Motor neuron (in vitro differentiated cells): ENCODE measurements at places on chromosomes 7 and 10. TPM values are rescaled to one million over a fixed set of nuclear protein-coding genes. Genes with fewer than 3 reads are reported as not detected.

Gene RNLS
- 0.26 TPM in 1 of 2 replicates, not detected in the other for total RNA-seq

Gene OLAH
- 1.2 and 1.5 TPM in 2 replicates for total RNA-seq

Gene DNAH11
- 4.4 and 5.2 TPM in 2 replicates for total RNA-seq

Gene BRAF
- 33.0 and 33.1 TPM in 2 replicates for total RNA-seq

Gene EPDR1
- total RNA-seq, result 1.4 and 1.5 TPM in 2 replicates

Gene C10orf62
- total RNA-seq, result 0.26 TPM in 1 of 2 replicates, not detected in the other

Gene NAPEPLD
- 10.3 and 17.1 TPM in 2 replicates for total RNA-seq

Gene FUOM
- total RNA-seq, result 48.0 and 50.5 TPM in 2 replicates

Gene NEUROG3
- total RNA-seq, result 1.0 TPM in 1 of 2 replicates, not detected in the other

Gene FZD8
- 4.8 and 6.1 TPM in 2 replicates for total RNA-seq

Gene ADO
- total RNA-seq, result 23.8 and 25.5 TPM in 2 replicates

Gene NPSR1
- total RNA-seq, result 2.0 and 3.7 TPM in 2 replicates

Gene NEURL1
- 9.5 and 11.7 TPM in 2 replicates for total RNA-seq

Gene CYP26C1
- 0.07 and 0.22 TPM in 2 replicates for total RNA-seq

Gene LDB1
- total RNA-seq, result 77.3 and 84.1 TPM in 2 replicates

Gene CHCHD1
- 35.3 and 36.7 TPM in 2 replicates for total RNA-seq

Gene CCDC6
- 11.8 and 12.8 TPM in 2 replicates for total RNA-seq

Gene MYH16
- total RNA-seq, result 0.58 TPM in 1 of 2 replicates, not detected in the other

Gene IL15RA
- total RNA-seq, result 2.5 and 6.0 TPM in 2 replicates

Gene TUBB8
- total RNA-seq, result 0.33 and 0.56 TPM in 2 replicates

Gene MGAM2
- 0.13 TPM in 1 of 2 replicates, not detected in the other for total RNA-seq

Gene PIK3AP1
- total RNA-seq, result 0.47 and 0.73 TPM in 2 replicates

Gene FAM131B
- total RNA-seq, result 0.22 and 2.5 TPM in 2 replicates

Gene SERPINE1
- total RNA-seq, result 3.2 and 3.5 TPM in 2 replicates

Gene XPNPEP1
- 81.9 and 87.7 TPM in 2 replicates for total RNA-seq

Gene CYP3A4
- 0.18 TPM in 1 of 2 replicates, not detected in the other for total RNA-seq

Gene CAMK2B
- 6.7 and 6.9 TPM in 2 replicates for total RNA-seq
